ENCODE measurements at places on chromosomes 13 and 19.

DNA sequence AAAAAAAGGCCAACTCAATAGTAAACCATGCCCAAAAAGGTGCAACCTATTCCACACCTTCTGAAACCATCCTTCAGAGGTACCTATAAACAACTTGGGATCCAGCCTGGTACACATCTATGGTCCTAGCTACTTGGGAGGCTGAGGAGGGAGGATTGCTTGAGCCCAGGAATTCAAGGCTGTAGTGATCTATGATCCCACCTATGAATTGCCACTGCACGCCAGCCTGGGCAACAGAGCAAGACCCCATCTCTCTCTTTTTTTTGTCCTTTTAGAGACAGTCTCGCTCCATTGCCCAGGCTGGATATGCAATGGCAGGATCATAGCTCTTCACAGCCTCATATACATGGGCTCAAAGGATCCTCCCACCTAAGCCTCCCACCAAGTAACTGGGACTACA, 26.0 kb downstream of the ZSWIM4 start:
- DNase-seq: no peak

DNA sequence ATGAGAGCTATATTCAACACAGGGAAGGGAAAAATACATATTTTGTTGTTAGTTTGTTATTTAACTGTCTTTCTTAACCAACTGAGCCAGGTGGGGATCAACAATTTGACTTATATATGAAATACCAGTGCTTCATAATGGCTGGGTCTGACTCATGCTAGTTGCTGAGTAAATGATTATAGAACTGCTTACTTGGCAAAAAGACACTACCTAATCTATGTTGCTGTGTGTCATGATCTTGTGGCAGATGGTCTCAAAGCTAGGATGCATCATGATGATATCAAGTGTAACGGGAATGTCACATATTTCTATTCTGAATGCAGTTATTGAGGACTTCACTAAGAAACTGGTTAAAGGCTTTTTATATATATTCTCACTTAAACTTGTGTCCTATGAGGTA, 727.4 kb upstream of the SLITRK1 start:
- no peak for DNase-seq

DNA sequence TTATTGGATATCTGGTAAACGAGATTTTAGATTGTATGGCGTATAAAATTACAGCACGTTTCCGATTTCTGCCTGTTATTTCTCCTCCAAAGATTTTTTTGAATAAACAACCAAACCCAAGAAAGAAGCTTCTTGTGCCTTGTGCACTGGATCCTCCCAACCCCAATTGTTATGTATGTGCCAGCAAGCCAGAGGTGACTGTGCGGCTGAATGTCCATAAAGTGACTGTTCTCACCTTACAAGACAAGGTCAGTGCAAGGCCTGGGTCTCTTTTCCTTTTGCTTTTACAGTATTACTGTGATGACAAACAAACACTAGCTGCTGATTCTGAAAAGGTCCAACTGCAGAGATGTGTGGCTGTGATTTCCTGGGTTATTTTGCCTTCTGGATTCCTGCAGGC, 22.9 kb upstream of the WTIP start:
- DNase-seq: no peak

DNA sequence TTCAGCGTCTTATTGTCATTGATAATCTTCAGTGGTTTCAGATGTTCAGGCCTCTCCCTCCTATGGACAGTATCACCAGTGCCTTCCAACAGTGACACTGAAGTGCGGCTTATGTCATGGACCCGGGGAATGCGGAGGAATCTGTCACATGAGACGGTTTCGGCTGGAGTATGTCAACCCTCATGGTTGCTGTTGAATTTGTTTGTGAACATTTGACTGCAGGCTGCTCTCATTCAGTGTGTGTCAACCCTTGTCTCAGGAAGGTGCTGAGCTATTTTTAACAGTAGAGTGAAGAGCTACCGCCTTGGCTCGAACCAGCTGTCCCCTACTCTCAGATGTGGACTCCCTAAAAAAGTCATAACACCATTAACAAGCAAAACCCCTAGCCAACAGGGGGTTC, 138.8 kb upstream of the RNF113B start:
- DNase-seq: no peak

DNA sequence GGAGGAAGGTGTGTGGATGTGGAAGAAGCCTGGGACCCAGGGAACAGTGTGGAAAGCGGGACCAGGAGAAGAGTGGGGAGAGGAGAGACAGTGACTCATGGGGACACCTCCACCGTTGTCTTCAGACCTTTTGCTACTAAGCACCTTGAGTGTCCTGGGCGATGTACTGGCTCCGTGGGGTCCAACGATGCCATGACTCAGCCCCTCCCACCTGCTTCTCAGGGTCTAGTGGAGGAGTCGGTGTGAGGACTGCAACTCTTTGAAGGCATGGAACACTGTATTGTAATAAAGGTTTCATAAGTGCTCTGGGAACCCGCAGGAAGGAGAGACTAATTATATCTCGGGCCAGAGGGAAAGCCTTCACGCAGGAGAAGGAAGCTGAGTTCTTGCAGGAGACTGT, 166.9 kb upstream of the KL start:
- DNase-seq: no peak

Data from activated T-helper 9 cell treated with anti-CD3 and anti-CD28 coated beads, Interleukin-2, amount 50 U/mL, for 16 hours (primary cell).